H9 (cell line): ENCODE measurements at places on chromosomes 5 and 9. TPM values are rescaled to one million over a fixed set of nuclear protein-coding genes. Genes with fewer than 3 reads are reported as not detected.

GRCh38 chr5:405421-405820 is 37.6 kb upstream of the EXOC3 start:
- peak; percentile 25 for DNase-seq

GRCh38 chr9:75734802-75735201 is 155.7 kb upstream of the PCSK5 start:
- DNase-seq = no peak

GRCh38 chr5:137880313-137880712 is 8.9 kb upstream of the PKD2L2 start:
- DNase-seq = no peak

DNA sequence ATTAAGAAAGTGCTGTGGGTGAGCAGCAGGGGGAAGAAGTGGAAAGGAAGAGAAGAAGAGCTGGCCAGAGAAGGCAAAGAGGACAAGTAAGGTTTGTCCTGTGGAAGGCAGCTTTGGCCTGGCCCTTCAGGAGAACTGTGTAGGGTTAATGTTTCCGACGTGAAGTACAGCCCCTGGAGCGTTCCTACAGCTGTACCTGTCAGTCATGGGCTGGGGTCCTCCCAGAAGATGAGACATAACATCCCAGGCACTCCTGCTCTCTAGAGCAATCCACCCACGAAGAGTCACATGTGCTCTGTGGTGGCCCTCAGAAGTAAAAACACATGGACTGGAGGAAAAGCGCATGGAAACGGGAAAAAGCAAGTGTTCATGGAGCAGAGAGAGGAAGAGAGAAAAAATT is 237.4 kb downstream of the CAAP1 start:
- DNase-seq = no peak

DNA sequence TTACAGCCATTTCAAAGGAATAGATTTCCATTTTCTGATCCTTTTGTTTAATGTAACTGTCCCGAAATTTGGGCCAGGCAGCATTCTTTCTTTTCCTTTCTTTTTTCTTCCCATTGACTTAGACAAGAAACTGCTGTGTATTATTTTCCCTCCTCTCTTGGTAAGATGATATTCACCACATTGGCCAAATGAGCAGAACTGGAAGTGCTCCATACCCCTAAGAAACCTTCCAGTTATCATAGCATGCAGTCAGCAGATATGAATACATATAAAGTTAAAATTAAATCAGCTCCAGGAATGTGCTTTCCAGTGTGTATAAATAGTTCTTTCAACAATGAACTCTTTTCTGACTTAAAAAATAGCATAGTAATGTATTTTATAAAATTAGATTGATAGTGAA is 168.5 kb upstream of the GAS1 start:
- DNase-seq = no peak

DNA sequence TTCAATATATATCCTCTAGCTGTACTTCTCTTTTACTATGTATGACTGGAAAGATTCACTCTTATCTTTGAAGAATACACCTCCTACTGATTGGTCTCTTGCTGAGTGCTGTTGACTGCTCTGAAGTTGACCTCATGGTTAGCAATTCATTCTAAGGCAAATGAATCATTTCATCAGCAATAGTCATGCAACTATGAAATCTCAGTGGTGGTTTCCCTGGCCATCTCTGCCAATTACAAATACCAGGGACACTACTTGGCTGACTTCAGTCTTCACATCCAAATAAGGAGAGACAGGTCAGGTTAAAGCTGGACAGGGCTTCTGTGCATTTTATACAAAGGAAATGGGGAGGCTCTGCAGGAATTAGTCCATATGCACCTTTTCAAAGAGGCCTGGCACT is 333.5 kb upstream of the ACTBL2 start:
- DNase-seq = peak; percentile 26

- no peak for DNase-seq
Measured at GRCh38 chr5:159263569-159263905, 447 bp downstream of the UBLCP1 start.

GRCh38 chr9:114004221-114004716 is 73.8 kb downstream of the AMBP start:
- peak; percentile 17 for DNase-seq

GRCh38 chr5:1363160-1363559 is 18.3 kb upstream of the CLPTM1L start:
- no peak for DNase-seq

- no peak for DNase-seq
Measured at GRCh38 chr5:96909435-96909834, 26.4 kb upstream of the LNPEP start.

- DNase-seq = peak; percentile 66
Measured at GRCh38 chr9:77014597-77015263, 4.7 kb upstream of the FOXB2 start.

DNA sequence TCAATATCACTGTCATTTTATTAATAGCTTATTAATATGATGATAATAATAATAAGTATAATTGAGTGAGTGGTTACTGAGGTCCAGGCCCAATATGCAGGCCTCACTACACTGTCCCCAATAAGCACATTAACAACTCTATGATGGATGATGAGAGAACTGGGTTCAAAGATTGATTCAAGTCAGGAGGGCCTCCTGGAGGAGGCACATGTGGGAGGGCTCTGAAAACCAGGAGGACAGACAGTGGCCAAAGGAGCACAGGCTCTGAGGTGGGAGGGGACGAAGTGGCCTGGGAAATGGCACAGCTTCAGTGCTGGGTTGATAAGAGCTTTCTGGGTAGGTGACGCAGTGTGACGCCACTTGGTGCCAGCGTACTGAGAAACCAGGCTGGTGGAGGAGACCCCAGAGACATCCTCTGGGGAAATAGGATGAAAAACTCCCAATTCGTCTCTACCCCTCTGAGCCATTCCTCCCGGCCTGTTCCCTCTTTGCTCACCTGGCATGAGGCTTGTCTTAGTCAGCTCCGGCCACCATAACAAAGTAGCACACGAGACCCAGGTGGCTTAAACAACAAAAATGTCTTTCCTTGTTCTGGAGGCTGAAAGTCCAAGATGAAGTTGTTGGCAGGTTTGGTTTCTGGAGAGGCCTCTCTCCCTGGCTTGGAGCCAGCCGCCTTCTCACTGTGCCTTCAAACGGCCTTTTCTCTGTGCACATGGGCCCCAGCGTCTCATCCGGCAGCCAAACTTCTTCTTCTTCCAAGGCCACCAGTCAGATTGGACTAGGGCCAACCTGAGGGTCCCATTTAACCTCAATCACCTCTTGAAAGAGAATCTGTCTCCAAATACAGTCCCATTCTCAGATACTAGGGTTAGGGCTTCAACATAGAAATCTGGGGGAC is 31.6 kb downstream of the NTNG2 start:
- DNase-seq = no peak

DNA sequence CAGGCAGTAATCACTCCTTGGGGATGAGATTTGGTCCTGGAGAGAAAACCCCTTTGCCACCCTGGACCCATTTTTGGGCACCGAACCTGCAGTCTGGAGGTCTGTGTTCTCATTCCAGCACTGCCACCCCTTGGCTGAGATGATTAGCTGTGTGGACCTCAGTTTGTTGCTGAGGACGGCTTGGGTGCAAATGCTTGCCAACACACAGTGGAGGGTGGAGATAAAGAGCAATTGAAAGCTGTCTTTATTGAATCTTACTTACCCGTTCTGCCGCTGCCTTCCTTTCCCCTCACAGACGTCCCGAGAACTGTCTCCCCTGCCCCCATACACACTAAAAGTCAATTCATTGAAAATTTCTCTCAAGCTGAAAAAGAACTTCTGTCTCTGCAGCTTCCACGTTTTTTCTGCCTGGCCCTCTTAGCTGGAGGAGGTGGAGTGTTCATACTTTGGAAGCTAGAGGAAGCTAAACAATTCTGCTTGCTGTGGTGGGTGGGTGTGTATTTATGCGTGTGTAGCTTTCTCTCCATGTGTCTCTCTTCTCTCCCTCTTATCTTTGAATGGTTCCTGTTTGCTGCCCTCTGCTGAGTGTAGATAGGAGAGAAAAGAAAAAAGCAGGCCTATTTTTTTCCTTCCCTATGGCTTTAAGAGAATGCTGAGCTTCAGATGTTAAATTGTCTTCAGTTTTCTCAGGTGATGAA is 6.6 kb downstream of the GALNT10 start:
- DNase-seq = no peak

DNA sequence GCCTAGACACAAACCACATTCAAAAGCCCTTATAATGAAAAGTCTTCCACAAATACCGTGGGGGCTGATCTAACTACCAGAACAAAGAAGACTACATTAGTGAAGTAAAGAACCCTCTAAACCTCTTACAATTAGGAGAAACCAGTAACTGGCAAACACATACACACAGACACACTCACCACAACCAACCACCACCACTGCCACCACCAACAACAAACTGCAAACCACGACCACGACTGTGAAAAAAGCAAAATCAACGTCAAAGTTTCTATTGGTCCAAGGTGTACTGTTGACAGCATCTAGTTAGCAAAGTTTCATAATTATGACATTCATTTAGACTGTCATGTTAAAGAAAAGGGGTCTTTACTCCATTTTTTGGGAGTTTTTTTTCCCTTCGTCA is 2.7 kb downstream of the CDO1 start:
- no peak for DNase-seq

- no peak for DNase-seq
Measured at GRCh38 chr5:124373883-124374282, 372.6 kb downstream of the ZNF608 start.

DNA sequence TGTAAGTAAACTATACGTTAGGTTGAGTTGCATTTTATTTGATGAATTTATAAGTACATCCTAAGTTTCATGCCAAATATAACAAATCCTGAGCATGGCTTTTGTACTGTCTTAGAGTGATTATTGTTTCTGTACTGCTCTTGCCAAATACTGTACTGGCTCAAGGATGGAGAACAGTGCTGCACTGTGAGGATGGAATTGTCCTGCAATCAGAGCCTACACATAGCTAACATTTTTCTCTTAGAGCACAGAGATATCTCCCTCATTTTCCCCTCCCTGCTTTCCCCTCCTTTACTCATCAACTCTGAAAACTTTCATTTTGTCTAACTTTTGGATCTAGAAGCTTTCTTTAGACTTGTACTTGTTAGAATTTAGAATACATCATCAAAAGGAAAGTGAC is 28.3 kb downstream of the LRRC70 start:
- DNase-seq = no peak

DNA sequence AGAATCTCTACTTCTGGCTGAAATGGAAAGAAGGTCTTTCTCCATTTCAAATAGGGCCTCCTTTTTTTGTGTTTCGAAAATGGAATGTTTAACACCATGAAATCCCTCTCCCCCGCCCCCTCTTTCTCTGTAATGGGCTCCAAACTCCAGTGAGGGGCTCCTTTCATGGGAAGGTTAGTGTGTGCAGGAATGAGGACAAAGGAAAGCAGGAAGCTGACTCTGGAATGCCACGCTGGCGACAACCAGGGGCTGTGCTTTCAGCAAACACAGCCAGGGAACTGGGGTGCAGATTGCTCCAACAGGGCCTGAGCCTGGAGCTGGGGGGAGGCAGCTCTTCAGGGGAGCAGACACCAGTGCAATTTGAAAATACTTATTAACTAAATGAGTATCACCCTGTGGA is 82.8 kb downstream of the CRB2 start:
- peak; percentile 49 for DNase-seq

GRCh38 chr5:14806456-14806855 is 65.1 kb downstream of the ANKH start:
- no peak for DNase-seq

GRCh38 chr5:24624872-24625271 is 19.9 kb downstream of the CDH10 start:
- no peak for DNase-seq

DNA sequence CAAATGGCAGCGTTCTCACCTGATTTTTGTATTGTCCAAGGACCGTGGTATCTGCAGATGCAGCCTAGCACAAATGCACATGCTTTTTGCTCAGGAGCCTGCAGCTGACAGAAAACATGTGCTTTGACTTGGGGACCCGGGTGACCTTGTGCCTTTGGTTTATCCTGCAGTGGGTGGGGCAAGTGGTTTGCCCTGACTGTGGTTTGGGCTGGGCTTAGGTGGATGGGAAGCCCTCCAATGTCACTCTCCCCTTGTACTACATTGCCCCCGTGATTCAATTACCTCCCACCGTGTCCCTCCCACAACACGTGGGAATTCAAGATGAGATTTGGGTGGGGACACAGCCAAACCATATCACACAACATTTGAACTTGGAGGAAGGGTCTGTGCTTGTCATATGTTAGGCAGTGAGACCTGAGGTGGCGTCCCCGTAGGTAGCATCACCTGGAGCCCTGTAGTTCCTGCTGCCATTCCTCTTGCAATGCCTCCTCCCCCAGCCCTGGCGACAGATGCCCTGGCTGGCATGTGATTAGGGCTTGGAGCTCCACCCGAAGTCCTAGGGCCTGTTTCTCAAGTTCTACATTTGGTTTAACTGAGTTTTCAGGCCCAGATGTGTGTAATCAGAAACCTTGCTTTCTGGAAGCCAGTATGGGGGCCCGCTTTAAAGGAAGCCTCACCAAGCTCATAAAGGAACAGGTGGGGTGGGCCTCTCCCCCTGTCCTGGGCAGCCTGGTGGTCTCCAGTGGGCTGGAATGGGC is 2.1 kb downstream of the ANKRD33B start:
- DNase-seq = no peak

- DNase-seq = no peak
Measured at GRCh38 chr9:15400281-15400941, 22.3 kb upstream of the SNAPC3 start.

- DNase-seq = no peak
Measured at GRCh38 chr9:14529054-14529453, 164.2 kb downstream of the ZDHHC21 start.

GRCh38 chr9:129163753-129164152 is 14.3 kb downstream of the IER5L start:
- DNase-seq = no peak

DNA sequence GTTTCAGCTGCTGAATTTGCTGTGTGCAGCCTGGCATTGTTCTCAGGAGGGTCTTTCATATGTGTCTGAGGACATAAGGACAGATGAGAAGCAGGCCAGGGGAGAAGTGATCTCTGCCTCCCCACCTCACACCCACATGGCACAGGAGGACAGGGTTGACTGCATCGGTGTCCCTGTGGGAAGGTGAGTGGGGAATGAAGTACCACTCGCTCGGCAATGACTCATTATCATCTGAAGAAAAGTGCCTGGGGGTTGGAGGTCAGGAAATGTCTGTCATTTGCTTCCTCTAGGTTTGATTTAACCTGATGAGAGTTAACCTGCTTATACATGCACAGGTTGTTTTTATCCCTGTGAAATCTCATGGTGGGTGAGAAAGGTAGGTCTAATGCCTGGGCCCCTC is 195.0 kb downstream of the GADD45G start:
- DNase-seq = no peak

Gene LCN2
- not detected in 2 replicates for total RNA-seq

Gene RETREG1
- total RNA-seq = 3.3 and 3.4 TPM in 2 replicates

Gene KCNV2
- total RNA-seq = not detected in 2 replicates

Gene SLC6A19
- total RNA-seq = not detected in 2 replicates

Gene LCN10
- total RNA-seq = 0.75 and 1.5 TPM in 2 replicates

Gene CBY3
- total RNA-seq = 0.50 and 1.6 TPM in 2 replicates

Gene FAM153A
- 0.70 and 1.2 TPM in 2 replicates for total RNA-seq

Gene FBXO10
- 16.2 and 16.8 TPM in 2 replicates for total RNA-seq

Gene FGFR4
- total RNA-seq = 52.8 and 56.3 TPM in 2 replicates

Gene CCL28
- not detected in 2 replicates for total RNA-seq

Gene FBP2
- total RNA-seq = not detected in 2 replicates

Gene MED7
- 10.7 and 10.8 TPM in 2 replicates for total RNA-seq

Gene DPM2
- 44.7 and 46.1 TPM in 2 replicates for total RNA-seq

Gene PCDHB14
- total RNA-seq = 1.5 and 2.4 TPM in 2 replicates

Gene C9orf43
- 0.24 and 0.57 TPM in 2 replicates for total RNA-seq

Gene SV2C
- 0.02 and 0.09 TPM in 2 replicates for total RNA-seq
